ENCODE measurements at places on chromosomes 16 and 17. TPM values are rescaled to one million over a fixed set of nuclear protein-coding genes. Genes with fewer than 3 reads are reported as not detected.

Gene EPOP
- total RNA-seq = 3.0 TPM

Gene GPR139
- not detected for total RNA-seq

Gene CD300LG
- total RNA-seq = not detected

Gene FUS
- total RNA-seq = 26.9 TPM

Measured in A172 (cell line).